Stromal cell of bone marrow (primary cell): ENCODE measurements at places on chromosomes 13 and 19.

DNA sequence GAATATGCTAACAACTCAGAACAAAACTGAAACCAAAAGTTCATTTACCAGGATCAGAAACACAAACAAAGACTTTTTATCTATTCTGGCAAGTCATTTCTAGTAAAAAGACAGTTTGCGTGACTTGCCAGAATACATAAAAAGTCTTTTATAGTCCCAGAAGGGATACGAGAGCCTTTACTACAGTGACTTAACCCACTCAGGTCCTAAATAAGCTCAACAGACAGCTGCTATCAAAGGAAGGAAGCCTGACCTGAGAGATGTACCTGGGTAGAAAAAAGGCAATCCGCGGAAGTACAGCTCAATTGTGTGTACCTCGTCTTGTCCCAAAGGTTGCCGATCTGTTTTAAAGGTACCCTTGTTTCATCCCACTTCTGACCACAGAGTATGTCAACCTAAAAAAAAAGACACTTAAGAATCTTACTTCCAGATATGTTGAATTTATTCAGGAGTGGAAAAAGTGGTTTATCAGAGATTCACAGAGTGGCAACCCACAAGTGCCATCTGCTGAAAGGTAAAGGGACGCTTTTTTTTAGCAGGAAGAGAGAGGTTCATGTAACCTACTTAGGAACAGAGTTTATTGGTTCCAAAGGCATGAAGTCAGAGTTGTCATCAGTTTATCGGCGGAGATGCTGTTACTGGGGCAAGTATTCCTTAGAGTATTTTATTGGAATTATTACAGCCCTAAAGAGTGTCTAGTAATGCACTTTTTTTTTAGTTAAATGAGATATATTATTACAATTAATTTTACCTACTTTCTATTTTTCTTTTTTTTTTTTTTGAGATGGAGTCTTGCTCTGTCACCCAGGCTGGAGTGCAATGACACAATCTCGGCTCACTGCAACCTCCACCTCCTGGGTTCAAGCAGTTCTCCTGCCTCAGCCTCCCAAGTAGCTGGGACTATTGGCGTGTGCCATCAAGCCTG, 69.7 kb upstream of the C1QTNF9B start:
- DNase-seq: no peak

- no peak for DNase-seq
Measured at GRCh38 chr19:16379521-16380313, 55.1 kb downstream of the KLF2 start.

- DNase-seq: no peak
Measured at GRCh38 chr19:49730166-49730565, 32.9 kb downstream of the TSKS start.

GRCh38 chr13:74329962-74330361, 195.8 kb upstream of the KLF12 start:
- DNase-seq: no peak

DNA sequence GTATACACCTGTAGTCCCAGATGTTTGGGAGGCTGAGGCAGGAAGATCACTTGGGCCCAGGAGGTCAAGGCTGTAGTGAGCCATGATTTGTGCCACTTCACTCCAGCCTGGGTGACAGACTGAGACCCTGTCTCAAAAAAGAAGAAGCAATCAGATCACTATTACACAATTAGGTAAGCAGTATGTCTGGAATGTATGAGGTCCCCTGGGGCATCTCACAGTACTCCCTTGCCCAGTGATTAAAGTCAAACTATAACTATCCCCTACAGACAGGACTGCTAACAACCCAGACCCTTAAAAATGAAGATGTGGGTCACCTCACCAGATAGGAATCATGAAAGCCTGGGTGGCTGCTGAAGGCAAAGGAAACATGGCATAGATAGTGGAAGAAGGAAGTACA, 9.4 kb upstream of the PAN3 start:
- DNase-seq: no peak
